ENCODE measurements at places on chromosomes 16 and 17.
A peak's percentile ranks its signal among the peaks of the same experiment; 100 is the strongest.

- peak; percentile 83 for DNase-seq
Observed at GRCh38 chr17:46191322-46192188, 1.7 kb downstream of the KANSL1 start.

DNA sequence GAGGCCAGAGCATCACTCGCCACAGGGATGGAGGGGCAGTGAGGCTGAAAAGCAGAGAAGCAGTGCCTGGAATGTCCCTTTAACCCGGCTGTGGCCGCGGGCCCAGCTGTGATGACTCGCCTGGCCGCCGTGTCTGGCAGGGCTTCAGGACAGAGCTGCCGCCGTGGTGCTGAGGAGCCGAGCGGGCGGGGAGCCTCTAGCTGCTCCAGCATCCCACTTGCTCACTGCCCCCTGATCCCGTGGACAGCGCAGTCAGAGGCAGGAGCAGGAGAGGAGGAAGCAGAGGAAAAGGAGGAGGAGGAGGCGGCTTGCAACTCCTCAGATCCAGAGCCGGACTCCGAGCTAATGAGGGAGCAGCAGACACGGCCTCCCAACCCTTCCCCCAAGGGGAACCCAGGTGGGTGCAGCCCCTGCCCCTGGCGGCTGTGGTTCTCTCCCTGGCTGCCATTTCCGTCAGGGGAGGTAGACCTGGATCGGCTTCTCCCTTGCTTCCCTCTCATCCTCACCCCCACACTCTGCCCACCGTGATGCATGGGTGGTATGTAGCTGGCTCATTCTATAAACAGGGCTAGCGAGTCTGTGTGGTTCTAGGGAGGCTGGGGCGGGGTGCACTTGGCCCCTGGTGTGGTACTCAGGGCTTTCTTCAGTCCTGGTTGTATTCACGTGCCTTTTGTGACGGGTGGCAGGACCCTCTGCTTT is 165.7 kb downstream of the CMIP start:
- peak; percentile 74 for DNase-seq

- no peak for DNase-seq
Observed at GRCh38 chr16:53948734-53949430, 244.9 kb downstream of the FTO start.

- DNase-seq, result no peak
Observed at GRCh38 chr16:46832757-46833459, 1.9 kb upstream of the C16orf87 start.

- DNase-seq, result no peak
Observed at GRCh38 chr16:67378642-67379041, 14.7 kb downstream of the TPPP3 start.

DNA sequence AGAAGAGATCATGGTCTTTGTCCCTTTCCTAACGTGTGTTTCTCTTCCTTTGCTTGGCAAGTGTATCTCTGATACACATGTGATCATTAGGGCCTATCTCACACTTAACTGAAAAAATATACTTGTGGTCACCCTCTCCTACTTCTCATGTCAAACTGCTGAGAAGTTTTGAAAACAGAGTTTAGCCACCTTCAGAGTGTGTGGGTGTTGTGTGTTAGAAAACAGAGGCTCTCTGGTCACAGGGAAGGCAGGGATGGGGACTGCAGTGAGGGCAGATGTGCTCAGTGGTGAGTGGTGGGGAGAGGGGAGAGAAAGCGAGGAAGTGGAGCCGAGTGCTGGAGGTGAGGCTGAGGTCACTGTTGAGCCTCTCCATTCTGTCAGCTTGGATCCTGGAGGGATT is 29.4 kb downstream of the GRB7 start:
- DNase-seq, result no peak

- peak; percentile 14 for DNase-seq
Observed at GRCh38 chr16:15765880-15766279, 90.9 kb downstream of the MYH11 start.

GRCh38 chr17:59842901-59843652 is 49.7 kb downstream of the TUBD1 start:
- DNase-seq, result no peak

DNA sequence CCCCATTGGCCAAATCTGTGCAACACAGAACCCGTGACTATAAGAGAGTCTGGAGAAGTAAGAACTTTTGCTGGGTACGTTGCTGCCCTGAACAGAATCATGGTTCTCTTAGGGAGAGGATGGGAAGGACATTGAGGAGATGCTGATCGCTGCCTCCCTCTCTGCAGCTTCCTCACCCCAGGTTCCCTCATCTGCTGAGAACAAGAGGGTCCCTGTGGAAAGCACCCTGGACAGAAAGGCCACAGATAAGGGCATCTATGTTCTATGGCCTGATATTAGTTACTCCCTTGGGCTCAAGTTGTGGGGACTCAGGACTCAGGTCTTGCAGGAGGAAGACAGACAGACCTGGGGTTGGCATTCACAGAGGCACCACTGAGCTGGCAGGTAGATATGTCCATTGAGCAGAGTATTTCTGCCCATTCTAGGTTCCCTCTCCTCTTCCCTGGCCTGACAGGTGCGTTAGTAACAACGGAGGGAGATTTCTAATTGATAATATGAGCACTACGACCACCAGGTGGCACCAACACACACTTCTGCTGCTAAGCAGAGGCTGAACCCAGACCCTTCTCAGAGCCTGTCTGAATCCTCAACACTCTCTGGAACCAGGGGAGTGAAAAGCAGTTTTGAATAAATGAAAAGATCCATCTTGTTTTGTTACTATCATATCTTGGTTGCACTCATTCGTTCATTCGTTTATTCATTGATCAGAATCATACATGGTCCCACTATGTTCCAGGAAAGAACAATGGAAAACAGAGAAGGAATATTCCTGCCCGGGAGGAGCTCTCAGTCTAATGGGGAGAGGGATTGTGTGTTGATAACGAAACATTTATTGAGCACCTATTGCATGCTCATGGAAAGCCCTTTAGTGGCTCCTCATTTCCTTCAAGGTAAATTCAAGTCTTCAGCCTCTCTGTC is 56.4 kb downstream of the SLC6A2 start:
- DNase-seq, result peak; percentile 41

DNA sequence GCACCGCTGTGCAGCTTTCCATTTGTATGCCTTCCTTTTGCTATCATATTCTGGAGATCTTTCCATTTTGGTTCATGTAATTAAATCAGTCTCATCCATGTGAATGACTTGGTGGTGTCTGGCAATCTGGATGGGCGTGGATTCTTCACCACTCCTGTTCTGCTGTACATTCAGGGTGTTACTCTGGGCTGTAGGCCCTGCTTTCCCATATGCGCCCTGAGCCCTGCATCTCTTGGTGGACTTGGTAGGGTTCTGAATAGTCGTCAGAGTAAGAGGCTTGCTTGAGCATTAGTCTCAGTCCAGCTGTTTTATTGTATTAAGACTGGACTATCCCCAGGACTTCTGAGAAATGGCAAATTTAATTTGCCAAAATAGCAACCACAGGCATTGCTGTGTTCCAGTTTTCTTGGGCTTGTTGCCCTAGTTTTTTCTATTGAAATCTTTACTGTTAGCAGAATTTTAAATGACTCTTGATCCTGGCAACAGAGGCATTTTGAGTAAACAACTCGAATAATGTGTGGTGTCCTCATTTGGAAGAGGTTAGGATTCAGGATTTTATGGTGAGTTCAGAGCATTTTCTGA is 14.9 kb downstream of the BANP start:
- no peak for DNase-seq

- DNase-seq, result peak; percentile 52
Observed at GRCh38 chr17:10198509-10199249, at the start of gene GAS7. TSS of gene GAS7 (minus strand) at chr17:10198606.

- no peak for DNase-seq
Observed at GRCh38 chr17:19712436-19713004, 3.9 kb downstream of the SLC47A2 start.

DNA sequence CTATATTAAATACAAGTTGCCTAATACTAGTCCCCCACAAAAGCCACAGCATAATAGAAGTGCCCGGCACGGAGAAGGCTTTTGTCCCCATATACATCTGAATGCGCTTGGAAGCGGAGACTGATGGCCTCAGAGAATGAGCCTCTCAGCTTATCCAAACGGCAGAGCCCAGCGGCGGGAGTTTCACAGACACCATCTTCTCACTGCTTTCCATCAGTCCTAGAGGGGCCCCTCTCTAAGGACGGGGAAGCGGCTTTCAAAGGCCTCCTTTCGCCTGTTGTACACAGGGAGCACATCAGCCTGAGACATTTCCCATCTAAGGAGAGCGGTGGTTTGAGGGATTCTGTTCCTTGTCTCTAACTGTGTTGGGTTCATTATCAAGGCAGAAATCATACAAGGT is 16.9 kb downstream of the NXN start:
- no peak for DNase-seq

- DNase-seq, result no peak
Observed at GRCh38 chr16:81518439-81518757, 73.8 kb downstream of the CMIP start.

DNA sequence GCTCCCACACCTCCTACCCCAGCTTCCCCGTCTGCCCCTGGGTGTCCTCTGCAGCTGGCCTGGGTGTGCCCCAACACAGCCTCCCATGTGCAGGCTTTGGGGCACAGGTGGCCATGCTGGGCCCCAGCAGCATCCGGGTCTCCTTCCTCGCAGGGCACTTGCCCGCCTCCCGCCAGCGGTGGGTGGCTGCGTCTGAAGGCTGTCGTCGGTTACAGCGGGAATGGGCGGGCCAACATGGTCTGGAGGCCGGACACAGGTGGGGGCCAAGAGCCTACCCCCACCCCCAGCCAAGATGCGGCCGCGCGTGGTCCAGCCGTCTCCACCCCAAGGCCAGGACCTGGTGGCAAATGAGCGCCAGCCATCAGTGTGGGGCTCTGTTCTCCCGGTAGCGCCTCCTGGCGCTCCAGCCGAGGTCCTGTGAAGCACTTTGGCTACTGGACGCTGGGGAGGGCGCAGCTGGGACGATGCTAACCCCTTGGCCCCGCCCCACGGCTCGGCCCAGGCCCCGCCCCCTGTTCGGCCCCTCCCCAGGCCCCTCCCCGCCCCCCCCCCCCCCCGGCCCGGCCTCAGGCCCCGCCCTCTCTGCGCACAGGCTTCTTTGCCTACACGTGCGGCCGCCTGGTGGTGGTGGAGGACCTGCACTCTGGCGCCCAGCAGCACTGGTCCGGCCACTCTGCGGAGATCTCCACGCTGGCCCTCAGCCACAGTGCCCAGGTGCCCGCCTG is 7.3 kb upstream of the RHOT2 start:
- DNase-seq, result peak; percentile 88

GRCh38 chr17:3641717-3642486 is 5.3 kb downstream of the CTNS start:
- DNase-seq, result no peak

GRCh38 chr17:41329279-41329948 is 13.9 kb upstream of the KRTAP17-1 start:
- peak; percentile 8 for DNase-seq

GRCh38 chr17:21545064-21545463 is 147.3 kb upstream of the KCNJ18 start:
- DNase-seq, result no peak

DNA sequence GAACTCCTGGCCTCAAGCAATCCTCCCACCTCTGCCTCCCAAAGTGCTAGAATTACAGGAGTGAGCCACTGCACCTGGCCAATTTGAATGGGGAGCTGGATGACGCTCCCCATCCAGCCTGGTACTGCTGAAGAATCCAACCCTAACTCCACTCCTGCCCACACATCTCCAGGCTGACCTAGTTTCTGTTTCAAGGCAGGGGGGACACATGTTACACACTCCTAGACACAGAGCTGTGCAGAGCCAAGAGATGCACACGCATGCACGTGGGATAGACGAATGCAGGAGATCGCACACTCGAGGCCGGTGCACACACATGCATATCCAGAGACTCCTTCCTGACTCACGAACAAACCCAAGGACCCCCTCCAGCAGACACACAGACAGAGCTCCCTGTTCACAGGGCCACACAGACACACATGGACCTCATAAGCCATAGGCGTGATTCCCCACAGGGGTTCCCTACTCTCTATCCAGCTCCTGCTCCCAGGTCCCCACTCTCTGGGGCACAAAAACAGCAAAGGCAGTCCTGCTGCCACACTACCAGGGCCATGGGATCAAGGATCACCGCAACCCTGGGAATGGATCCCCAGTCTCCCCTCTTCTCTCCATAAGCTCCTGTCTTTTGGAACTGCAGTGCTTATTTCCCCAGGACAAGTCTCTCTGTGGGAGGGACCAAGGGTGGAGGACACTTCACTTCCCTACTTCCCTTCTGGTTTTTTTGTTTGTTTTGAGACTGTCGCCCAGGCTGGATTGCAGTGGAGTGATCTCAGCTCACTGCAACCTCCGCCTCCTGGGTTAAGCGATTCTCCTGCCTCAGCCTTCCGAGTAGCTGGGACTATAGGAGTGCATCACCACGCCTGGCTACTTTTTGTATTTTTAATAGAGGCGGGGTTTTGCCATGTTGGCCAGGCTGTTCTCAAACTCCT is 14.4 kb downstream of the EPOP start:
- no peak for DNase-seq

DNA sequence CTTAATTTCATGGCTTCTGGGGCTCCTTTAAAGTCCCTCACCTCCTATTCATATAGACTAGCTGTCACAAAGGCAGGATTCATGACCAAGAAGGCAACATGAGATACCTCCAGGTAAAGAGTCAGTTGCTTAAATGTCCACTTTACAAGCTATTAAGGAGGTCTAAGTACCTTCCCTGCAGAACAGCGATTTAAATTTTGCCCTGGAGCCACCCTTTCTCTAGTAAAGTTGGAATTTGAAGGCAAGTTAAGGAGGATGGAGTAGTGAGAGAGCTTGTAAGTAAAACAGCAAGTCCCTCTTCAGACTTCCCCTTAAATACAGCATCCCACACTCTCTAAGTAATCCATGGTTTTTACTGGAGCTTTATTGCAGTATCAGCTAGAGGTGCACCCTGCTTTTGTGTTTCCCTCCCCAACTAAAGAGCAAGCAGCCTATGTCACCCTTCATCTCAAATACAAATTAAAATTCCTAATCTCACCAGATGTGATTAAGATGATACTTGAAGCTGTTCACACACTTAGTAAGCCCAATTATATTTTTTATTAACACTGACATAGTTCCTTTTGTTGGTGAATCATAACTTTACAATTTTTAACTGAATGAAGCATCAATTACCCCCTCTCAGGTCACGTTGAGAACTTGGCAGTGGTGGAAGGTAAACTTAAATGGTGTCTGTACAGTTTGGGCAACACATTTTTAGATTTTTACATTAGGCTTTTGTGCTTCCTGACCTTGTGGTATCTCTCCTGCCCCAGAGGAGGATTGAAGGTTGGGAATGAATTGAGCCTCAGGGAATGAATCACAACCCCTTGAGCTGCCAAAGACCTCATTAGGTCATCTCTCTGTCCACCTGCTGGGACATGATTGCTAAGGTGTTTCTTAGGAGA is 108.9 kb downstream of the TANGO6 start:
- no peak for DNase-seq

DNA sequence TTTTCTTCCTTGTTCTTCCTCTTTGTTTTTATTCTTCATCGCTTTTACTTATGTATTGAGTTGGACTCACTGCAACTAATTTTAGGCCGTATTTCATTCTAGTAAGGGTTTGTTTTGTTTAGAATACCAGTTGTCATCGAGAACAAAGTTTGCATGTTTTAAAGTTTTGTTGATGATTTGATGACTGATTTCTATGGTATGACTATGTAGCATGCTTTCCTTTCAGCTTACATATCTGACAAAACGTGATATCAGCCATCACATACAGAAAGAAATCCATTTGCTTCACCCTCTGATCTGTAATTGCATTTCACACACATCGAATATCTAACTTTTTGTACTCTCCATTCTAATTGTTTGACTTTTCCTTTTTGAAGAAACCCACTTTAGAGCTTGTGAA is 4.0 kb downstream of the PRKCA start:
- no peak for DNase-seq

GRCh38 chr17:1090465-1091189 is 89.2 kb downstream of the ABR start:
- DNase-seq, result no peak

All from globus pallidus (tissue), 1 donor.